ENCODE measurements at places on chromosomes 6 and 20.

DNA sequence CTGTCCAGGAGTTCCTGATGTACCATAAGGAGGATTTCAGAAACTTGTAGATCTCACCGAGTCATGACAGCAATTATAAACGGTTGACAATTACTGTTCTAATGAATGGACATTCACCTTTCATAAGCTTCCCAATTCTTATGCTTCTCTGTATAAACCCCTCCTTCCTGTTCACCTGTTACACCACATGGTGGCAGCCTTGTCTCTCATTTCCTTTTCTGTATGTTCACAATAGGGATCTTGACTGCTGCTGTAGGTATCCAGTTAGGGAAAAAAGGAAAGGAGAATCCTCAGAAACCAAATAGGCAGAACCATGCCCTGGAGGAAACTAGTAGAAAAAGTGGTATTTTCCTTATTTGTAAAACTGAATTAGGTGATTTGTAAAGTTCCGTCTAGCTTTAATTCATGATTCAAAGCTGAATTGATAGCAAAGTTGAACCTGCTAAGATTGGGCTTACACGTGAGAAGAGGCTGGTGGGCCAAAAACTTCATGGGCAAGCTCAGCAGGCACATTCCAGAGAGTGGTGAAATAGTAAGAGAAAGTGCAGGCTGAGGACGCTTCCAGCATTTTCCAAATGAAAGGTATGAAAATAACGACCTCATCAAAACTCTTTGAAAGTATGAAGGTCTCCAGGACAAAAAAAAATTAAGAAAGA is 29.0 kb upstream of the TBPL1 start:
- peak; percentile 21 for DNase-seq

DNA sequence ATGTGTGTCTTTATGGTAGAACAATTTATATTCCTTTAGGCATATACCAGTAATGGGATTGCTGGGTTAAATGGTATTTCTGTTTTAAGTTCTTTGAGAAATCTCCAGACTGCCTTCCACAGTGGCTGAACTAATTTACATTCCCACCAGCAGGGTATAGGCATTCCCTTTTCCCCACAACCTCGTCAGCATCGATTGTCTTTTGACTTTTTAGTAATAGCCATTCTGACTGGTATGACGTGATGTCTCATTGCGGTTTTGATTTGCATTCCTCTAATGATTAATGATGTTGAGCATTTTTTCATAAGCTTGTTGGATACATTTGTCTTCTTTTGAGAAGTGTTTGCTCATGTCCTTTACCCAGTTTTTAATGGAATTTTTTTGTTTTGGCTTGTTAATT is 5.3 kb upstream of the TASP1 start:
- DNase-seq = no peak

DNA sequence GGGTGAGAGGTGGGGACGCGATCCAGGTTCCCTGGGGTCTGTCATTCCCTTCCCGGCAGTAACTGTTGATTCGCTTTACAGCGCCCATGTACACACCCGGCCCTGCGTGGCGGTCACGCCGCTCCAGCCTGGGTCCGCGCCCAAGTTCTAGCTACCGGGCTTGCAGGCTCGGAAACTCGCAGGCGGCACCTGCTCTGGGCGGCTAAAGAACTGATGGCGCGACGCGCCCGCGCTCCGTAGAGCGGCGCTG is 1.4 kb upstream of the POU3F2 start:
- no peak for DNase-seq

DNA sequence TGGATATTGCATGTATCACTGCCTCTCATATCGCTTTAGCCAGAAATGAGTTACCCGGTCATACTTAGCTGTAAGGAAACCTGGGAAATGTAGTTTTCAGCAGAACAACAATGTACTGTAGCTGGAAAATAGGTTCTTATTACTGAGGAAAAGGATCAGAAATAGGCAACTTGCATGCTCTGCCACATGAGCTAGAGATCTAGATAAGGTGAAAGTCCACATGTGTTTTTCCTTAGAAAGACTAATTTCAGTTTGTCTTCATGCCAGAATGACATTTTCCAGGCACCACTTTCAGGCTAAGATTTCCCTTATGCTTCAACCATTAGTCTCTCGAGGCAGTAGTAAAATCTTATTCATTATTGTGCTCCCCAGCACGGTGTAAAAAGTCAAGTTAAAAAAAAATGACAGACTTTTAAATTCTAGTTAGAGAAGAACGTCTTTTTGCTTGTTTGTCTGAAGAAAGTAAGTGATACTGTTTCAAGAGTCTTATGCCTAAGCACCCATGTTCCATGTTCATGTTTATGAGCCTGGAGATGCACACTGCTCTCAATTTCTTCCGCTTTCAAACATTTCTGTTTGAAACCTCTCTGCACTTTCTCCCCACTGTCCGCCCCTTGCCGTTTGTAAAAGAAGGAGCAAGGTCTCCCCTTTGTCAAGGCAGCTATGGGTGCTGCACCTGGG is 67.6 kb downstream of the ZNF831 start:
- DNase-seq = no peak

GRCh38 chr6:154485815-154486214 is 24.7 kb downstream of the CNKSR3 start:
- DNase-seq = no peak

DNA sequence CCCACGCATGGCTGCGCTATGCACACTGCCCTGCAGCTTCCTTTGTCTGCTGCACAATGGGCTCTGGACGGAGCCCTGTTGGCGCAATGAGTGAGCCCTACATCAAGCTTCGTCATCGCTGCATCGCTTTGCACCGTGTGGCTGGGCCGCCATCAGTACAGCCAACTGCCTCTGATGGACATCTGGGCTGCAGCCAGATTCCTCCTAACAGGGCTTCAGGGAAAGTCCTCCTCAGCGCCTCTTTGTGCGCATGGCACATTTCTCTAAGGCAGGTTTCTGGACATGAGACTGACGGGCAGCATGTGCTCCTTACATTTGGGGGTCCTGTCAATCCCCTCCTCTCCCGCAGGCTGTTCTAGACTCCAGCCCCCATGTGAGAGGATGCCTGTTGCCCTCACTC is 29.7 kb upstream of the ANGPT4 start:
- no peak for DNase-seq

DNA sequence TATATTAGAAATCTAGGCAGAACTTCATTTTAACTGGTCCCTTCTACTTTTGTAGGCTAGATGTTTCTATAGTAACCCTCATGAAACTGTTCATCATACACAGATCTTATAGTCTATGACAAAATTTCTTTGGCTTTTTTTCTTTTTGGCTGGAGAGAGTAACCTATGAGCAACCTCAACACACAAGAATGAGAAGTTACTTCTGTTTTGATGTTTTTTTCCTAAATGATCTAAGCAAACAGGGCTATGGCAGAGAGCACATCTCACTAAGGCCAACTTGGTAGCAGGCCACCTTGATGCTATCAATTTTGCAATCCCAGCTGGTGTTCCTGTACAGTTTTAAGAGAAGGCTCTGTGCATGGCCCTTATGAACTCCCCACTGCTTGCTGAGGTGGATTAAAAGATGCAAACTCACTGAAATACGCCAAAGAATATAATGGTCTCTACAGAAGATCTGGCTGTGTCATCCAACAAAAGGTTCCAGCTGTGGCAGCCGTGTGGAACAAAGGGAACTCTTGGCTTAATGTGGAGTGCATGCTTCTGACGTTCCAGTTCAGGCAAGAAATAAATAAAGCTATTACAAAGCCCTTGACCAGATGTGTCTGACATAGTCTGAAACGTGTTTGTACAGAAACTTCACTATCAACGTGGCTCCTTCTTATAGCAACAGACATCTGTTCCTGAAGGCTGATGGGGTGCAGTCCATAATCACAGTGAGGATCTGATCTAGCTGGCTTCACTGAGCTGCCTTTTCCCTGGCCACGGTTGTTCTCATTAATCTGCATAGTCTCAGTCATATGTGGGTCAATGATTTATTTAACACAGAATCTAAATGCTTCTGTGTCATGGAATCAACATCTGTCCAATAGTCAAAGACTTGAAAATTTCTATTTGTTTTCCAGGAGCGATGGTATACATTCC is 481.1 kb downstream of the BMP2 start:
- DNase-seq = no peak

DNA sequence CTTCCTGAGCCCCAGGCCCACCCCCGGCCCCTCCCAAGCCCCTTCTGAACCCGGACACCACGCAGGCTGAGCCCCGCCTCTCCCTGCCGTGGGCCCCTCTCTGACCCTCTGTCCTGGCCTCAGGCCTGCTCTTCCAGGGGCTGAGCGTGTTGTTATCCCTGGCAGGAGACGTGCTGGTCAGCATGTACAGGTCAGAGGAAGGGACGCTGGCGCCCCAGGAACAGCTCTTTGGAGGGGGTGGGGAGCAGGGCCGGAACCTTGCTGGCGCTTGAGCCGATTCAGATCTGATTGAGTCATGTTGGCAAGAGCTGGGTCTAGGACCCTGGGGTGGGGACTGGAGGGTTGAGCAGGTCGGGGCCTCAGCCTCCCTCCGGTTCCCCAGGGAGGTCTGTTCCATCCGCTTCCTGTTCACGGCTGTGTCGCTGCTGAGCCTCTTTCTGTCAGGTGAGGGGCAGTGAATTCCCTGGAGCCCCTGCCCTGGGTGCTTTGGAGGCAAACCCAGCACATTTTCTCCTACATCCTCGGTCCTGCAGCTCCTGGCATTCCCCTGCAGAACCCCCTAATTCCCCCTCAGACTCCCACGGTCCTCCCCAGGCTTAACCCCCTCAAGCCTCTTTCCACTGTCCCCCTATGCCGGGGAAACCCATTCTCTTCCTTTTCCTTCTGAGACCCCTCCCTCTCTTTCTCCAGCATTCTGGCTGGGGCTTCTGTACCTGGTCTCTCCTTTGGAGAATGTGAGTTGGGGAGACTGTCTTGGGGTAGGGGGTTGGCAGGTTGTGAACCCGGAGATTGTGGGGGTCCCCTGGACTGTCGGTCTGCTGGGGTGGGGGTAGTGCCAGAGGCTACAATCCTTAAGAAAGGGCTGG is 2.0 kb downstream of the SPAG4 start:
- no peak for DNase-seq

DNA sequence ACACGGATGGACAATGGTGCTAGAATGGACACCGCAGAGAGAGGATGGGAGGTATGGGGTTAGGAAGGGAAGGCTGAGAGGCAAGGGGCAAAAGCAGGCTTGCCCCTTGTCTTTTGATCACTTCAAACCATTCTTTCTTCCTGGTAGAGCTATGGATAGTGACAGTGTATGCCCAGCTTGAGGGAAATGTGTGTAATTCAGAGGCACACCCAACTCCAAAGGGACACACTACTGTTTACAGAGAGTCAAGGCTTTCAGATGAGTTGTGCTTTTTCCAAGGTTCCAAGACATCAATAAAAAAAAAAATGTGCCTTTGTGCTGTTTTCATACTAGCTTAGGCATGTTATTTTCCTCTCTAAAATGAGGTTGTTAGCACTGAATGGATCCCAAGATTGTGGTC is 185.0 kb downstream of the MCHR2 start:
- DNase-seq = no peak

DNA sequence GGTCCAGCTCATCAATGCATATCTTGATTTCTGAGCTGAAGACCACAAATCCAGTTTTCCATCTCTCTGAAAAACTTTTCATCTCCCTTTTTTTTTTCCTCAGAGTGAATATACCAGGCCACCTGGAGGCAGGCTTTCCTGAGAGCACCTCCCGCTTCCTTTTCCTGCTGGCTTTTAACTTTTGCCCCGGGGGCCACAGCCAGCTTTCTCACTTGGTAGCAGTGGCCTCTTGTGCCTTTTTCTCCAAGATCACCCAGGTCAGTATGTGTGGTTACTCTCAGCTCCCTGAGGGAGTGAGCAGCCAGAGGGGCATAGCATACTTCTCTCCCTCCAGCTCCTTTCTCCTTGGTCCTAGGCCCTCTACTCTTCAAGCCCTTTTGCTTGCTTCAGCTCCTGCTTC is at the start of gene BTN1A1:
Gene BTN1A1, plus strand, starts transcription at position 202 of the 400 bp plus-strand sequence. CDS start 984 bp downstream, outside the sequence.
- DNase-seq = no peak

DNA sequence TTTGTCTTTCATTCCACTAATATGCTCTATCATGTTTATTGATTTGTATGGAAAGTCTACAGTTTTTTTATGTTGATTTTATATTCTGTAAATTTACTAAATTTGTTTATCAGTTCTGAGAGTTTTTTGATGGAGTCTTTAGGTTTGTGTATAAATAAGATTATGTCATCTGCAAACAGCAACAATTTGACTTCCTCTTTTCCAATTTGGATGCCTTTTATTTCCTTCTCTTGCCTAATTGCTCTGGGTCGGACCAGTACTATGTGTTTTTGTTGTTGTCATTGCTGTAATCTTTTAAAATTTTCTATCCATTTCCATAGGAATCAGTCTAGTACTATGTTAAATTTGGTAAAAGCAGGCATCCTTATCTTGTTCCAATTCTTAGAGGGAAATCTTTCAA is 31.5 kb upstream of the POLR1H start:
- DNase-seq = no peak

- no peak for DNase-seq
Observed at GRCh38 chr6:36230371-36230770, 33.8 kb downstream of the BRPF3 start.

DNA sequence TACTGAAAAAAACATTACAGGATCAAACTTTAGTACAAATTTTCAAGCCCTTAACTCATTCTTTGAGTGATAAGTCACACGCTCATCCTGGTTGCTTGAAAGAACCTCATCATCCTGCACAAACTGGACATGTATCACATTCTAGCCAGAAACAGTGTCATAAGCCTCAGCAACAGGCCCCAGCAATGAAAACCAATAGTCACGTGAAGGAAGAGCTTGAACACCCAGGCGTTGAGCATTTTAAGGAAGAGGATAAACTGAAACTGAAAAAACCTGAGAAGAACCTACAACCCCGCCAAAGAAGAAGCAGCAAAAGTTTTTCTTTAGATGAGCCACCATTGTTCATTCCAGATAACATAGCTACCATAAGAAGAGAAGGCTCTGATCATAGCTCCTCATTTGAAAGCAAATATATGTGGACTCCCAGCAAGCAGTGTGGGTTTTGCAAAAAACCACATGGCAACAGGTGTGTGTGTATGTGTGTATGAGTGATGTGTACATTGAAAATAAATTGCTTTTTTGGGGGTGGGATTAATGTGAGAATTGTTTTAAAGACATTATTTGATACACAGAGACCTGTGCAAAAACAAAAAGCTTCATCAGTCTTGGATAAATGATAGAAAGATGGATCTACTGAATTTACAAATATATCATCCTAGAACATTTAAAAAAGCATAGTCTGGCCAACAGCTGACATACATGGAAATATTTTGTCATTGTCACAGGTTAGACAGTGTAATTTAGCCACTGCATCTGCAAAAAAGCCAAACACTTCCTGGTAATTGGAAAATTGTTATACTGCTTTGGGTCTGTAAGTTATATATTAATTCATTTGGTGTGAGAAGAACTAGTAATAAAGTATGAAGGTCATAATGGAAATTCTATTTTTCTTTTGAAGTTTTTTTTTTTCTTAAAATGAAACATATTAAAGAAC is 50.1 kb downstream of the PHF3 start:
- no peak for DNase-seq

DNA sequence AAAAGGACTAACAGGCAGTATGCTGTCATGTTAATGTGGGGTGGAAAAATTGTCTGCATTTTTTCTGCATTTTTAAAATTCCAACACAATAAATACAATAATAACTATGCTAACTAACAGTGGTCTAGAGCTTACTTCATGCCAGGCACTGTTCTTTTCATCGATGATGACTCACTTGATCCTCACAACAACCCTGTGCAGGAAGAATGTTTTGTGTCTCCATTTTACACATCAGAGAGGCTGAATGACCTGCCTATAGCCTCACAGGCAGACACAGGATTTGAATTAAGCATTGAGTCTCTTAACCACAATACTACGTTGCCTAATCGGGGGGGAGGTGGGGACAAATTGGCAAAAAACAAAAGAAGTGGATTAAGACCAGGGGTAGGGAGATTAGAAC is 26.9 kb upstream of the FANCE start:
- no peak for DNase-seq

GRCh38 chr6:150152891-150153876 is 10.3 kb downstream of the PPP1R14C start:
- no peak for DNase-seq

GRCh38 chr6:164023535-164023934 is 609.0 kb downstream of the QKI start:
- DNase-seq = no peak
